ENCODE measurements at places on chromosomes 11 and 22.

- no peak for DNase-seq
These were observed 7.5 kb upstream of the MICALL1 start for GRCh38 chr22:37898441-37899181.

DNA sequence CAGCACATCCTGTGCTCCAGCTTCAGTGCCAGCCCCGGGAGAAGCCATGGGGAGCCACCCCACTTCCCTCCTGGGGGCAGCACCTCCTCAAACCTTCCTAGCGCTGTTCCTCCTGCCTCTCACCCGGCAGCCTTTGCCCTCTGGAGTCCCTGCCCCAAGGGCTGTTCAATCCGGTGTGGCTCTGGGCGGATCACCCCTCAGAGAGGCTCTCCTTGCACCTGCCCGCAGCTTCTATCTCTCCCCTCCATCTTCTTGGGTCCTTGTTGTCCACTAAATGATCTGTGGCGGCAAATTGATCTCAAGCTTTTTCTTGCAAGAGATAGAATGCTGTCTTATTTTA is 18.1 kb upstream of the CDKN1C start:
- no peak for DNase-seq

GRCh38 chr11:61403658-61404057 is 11.3 kb downstream of the TMEM216 start:
- DNase-seq = no peak

- no peak for DNase-seq
These were observed 64.2 kb downstream of the FZD4 start for GRCh38 chr11:86891036-86891435.

- no peak for DNase-seq
These were observed 91.0 kb downstream of the CCDC83 start for GRCh38 chr11:85946221-85946620.

DNA sequence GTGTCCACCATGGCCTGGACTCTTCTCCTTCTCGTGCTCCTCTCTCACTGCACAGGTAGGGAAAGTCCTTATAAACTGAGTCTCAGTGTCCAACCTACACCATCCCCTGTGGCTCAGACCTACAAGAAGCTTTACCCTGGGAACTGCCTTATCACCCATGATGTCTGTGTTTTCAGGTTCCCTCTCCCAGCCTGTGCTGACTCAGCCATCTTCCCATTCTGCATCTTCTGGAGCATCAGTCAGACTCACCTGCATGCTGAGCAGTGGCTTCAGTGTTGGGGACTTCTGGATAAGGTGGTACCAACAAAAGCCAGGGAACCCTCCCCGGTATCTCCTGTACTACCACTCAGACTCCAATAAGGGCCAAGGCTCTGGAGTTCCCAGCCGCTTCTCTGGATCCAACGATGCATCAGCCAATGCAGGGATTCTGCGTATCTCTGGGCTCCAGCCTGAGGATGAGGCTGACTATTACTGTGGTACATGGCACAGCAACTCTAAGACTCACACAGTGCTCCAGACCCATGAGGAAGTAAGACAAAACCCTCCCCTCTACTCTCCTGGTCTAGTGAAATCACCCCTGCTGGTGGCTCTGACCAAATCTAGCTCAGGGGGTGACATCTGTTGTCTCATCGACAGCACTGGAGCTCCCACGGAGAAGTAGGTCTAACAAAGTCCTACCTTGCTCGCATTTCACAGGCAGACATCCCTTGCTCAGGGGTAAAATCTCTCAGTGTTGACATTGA is 74.3 kb downstream of the VPREB1 start:
- no peak for DNase-seq

GRCh38 chr11:125945797-125946520 is at the start of gene VSIG10L2:
Gene VSIG10L2 (plus strand): TSS chr11:125946044. CDS start chr11:125946056, 12 bp downstream.
- DNase-seq = no peak

DNA sequence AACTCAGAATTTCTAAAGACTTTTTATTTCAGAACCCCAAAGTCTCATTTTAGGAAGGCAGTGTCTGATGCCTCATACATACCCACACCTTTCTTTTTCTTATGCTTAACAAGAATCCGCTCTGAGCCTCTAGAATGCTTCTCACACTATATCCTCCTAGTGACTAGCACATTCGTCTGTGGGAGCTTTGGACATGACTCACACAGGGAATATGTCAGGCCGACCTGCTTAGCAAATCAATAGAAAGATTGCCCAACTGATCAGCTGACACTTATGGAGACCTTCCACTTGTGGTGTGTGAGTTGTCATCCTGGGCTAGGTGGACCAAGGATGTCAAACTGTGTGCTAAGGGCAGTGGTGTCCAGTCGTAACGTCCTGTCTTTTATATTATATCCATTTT is 129.9 kb upstream of the TTC12 start:
- no peak for DNase-seq

- no peak for DNase-seq
These were observed 650 bp upstream of the NUP50 start for GRCh38 chr22:45163099-45163450.

DNA sequence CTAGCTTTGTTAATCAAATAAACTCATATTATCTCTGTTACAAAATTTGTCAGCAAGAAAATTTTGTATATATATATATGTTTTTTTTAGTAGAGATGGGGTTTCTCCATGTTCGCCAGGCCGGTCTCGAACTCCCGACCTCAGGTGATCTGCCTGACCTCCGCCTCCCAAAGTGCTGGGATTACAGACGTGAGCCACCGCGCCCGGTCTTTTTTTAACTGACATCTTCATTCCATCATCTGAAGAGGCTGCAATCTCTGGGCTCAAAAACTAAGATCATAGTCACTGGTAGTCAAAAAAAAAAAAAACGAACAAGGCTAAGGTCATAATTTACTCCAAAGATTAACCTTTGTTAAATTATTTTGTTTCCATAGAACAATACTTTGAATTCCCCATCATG is 5.3 kb upstream of the KLHDC7B start:
- DNase-seq = no peak

- DNase-seq = no peak
These were observed 26.1 kb downstream of the PTPRJ start for GRCh38 chr11:48006301-48006992.

GRCh38 chr11:101011881-101012280 is 117.7 kb downstream of the PGR start:
- no peak for DNase-seq

GRCh38 chr11:47595029-47595428 is 818 bp upstream of the C1QTNF4 start:
- no peak for DNase-seq

GRCh38 chr22:50061141-50061823 is 3.2 kb upstream of the TTLL8 start:
- no peak for DNase-seq

GRCh38 chr11:114264381-114264780 is 31.8 kb upstream of the NNMT start:
- DNase-seq = no peak

- no peak for DNase-seq
These were observed 40.7 kb downstream of the DCUN1D5 start for GRCh38 chr11:103051151-103051801.

DNA sequence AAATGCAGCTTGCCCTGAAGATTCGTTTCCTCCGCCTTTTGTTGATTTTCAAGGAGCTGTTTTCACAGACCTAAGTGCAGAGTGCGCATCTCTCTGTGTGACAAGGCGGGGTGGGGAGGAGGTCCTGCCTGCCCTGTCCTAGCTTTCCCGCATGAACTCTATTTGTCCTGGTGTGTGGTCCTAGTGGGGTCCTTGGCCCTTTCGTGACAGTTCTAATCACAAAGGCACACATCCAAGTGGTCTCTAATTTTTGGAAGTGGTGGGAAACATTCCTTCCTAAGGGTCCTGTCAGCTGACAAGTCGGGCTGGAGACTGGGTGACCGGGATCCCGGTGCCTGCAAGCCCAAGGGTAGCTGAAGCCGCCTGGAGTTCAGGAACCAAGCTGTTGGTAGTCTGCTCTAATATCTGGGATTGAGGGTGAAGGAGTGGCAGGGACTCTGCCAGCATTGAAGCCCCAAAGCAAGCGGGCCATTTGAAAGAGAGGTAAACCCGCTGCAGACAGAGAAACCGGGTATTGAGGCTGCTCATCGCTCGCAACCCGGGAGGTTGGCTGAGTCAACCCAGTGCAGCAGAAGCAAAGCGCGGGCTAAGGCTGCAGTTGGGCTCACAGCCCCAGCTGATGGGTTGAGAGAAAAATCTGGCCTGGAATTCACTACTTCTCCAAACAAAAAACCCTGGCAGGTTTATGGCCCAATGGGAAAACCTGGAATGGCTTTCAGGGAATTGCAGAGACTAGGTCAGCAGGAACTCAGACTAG is 28.1 kb upstream of the FBXO3 start:
- no peak for DNase-seq

- no peak for DNase-seq
These were observed 77.4 kb downstream of the MN1 start for GRCh38 chr22:27724157-27724556.

DNA sequence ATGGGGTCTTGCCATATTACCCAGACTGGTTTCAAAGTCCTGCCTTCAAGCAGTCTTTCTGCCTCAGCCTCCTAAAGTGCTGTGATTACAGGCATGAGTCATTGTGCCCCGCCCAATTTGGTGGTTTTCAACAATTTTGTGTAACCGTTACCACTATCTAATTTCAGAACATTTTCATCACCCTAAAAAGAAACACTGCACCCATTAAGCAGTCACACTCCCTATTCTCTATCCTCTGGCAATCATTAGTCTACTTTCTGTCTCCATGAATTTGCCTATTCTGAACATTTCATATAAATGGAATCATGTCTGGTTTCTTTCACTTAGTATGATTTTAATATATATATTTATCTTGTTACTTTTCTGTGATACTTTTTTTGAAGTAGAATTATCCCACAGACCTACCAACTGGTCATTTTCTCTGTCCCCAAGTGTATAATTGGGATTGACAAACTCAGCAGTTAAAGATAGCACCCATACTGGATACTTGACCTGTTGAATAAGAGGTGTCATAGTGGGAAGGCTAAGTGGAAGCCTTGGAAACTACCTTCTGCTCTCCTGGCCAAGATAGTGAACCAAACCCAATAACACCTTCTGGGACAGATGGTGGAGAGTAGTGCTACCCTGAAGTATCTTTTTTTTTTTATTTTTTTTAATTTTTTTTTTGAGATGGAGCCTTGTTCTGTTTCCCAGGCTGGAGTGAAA is 64.8 kb downstream of the STIM1 start:
- DNase-seq = no peak

- DNase-seq = no peak
These were observed 39.5 kb downstream of the COPB1 start for GRCh38 chr11:14460147-14460546.

DNA sequence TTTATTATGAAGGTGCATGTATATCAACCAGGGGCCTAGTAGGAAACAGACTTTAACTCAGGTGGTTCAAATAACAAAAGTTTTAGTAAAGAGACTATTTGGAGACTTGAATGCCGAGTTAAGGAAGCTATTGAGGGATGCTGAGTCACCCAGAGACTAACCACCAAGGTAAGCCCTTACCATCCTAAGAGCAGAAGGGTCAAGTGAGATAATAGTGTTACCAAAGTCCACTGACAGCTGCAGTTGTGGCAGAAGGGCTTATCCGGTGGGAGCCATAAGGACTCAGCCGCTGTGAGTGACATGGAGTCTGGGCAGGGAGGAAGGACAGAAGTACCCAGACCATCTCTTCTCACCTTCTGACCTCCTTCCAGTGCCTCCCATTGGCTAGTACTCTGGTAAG is 134.0 kb downstream of the INSC start:
- DNase-seq = no peak

DNA sequence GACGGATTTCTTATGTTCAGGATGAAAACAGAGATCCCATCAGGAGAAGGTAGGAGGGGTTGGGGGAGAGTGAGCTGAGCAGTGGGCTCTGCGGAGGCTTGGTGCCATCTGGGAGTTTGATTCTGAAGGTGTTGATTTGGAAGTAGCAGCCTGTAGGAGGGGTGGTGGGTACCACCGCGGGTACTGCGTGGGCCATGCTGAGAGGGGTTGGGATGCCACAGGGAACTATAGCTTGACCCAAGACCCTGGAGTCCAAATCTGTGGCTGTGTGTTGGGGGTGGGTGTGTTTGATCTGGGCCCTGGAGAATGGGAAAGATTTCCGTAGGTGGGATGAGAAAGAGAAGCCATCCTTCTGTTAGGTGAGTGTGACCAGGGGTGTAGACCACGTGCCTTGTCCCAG is 5.0 kb downstream of the INCENP start:
- no peak for DNase-seq

DNA sequence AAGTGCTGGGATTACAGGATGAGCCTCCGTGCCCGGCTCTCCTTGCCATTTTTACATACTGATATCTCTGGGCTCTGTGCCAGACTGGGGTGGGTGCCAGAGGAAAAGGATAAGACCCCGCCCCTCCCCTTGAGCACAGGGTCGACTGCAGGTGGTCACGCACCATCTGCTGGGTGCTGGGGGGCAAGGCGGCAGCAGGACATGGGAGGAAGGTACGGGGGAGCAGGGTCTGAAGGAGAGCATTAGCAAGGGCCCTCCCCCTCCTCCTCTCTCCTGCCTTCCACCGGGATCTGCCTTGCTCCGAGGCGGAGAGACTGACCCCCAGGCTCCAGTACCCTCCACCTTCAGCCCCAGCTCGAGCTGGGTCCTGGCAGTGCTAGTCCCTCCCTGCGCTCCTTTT is 9.7 kb upstream of the PGA3 start:
- DNase-seq = no peak

GRCh38 chr11:69896250-69896649 is 77.0 kb upstream of the FGF3 start:
- no peak for DNase-seq

DNA sequence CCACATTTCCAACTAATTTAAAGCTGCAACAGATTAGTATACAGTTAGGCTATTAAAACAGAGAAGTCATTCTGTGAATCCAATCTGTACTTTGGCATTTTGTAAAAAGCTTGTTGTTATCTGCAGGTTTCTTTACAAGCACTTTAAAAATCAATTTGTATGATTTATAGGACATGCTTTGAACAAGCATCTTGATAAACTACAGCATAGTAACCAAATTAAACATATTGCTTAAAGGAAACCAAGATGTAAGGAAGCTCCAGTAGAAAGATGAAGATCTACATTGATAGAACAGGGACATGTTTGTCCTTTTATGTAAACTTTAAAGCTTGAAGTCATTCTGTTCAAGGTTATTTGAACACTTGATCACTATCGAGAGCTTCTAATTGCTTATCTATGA is 498.3 kb upstream of the CCDC90B start:
- DNase-seq = no peak

- no peak for DNase-seq
These were observed 81.9 kb upstream of the RASSF10 start for GRCh38 chr11:12927221-12927620.

- DNase-seq = no peak
These were observed 9.5 kb downstream of the TNNT3 start for GRCh38 chr11:1928891-1929541.

DNA sequence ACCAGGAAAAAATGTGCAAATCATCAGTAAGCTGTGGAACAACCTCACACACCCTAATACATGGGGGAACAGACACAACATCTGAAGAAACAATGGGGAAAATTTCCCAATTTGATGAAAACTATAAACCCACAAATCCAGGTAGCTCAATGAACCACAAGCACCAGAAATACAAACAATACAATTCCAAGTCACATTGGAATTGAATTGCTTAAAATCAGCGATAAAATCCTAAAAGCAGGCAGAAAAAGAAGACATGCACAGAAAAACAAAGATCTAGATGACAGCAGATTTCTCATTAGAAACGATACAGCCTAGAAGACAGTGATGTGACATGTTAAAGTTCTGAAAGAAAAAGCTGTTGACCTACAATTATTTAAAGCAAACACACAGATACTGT is 32.0 kb downstream of the DGCR2 start:
- DNase-seq = no peak

- no peak for DNase-seq
These were observed 130.2 kb downstream of the NCAM1 start for GRCh38 chr11:113091481-113091780.

- DNase-seq = no peak
These were observed 146.8 kb downstream of the MAML2 start for GRCh38 chr11:96196181-96196662.

- no peak for DNase-seq
These were observed 85.0 kb downstream of the CHST1 start for GRCh38 chr11:45580399-45580798.

Data from naive thymus-derived CD4-positive, alpha-beta T cell (primary cell).